CD4-positive, alpha-beta T cell treated with Interleukin-6 for 4 hours (primary cell): ENCODE measurements at places on chromosomes 12 and 14.

DNA sequence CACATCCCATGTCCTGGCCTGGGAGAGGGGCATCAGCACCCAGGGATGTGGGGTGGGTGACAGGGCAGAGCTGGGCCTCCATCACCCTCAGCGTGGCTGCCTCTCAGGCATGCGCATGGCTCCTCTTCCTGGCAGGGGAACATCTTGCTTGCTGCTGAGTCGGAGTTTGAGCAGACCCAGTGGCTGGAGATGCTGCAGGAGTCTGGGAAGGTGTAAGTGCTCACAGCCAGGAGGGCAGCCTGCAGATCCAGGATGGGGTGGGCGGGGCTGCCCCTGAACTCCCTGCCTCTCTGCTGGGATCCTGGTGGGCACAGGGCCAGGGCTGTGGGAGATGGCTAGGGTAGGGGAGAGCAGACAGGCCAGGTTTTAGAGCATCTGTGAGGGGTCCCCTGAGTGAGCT, 16.2 kb downstream of the PLEKHD1 start:
- DNase-seq = no peak

- DNase-seq = no peak
Observed at GRCh38 chr12:94222351-94223084, 74.1 kb downstream of the PLXNC1 start.

DNA sequence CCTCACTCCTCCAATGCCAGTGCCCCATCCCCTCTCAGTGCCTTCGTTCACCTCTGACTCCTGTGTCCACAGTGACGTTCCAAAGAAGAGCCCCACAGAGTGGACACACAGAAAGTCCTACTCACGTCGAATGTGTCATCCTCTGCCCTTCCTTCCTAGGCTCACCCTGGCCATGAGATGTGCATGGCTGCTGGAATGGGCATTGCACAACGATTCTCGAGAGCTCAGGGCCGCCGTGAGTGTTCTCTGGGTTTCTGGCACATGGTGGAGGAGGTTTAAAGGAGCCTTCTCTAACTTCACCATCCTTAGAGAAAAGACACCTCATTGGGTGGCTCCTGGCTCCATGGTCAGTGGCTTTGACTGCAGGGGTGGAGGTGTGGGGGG, 12.8 kb upstream of the CEP170B start:
- DNase-seq = no peak

- no peak for DNase-seq
Observed at GRCh38 chr12:30599608-30600007, 96.1 kb downstream of the IPO8 start.

GRCh38 chr12:24929953-24930352, 18.9 kb downstream of the BCAT1 start:
- no peak for DNase-seq

GRCh38 chr12:68410018-68410660, 78.0 kb upstream of the MDM1 start:
- no peak for DNase-seq

GRCh38 chr12:33182485-33182884, 257.1 kb downstream of the SYT10 start:
- no peak for DNase-seq

DNA sequence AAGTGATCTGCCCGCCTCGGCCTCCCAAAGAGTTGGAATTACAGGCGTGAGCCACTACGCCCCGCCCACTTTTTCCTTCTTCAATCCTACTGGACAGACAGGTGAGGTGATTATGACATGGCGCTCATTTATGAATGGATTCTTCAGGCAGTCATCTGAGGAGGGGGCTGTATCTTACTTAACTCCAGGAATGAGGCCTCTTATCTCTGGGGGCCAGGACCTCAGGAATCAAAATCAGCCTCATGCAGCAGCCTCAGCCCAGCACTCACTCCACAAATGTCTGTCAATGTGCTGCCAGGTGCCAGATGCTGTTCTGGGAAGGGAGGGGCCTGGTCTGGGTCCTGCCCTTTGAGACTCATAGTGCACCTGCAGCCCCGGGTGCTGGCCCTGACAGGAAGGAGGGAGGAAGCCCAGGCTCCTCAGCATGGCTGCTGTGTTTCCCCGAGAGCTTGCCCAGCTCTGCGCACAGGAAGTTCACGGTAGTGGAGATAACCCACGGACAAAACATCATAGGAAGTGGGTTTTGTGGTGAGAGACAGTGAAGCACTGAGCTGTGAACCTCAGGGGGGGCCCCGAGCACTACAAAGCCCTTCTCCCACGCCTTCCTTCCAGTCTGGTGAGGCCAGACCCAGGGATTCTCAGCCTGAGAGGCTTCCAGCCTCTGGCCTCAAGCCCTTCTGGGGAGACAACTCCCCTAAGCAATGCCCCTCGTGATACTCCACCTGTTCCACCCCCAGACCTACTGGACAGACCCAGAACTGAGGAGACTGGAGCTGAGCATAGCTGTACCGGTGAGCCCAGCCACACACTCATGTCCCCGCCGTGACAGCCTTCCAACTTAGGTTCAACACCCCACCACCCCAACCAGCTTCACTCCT, 22.3 kb downstream of the GALNT6 start:
- peak; percentile 89 for DNase-seq
